ENCODE measurements at places on chromosomes 12 and 14. TPM values are rescaled to one million over a fixed set of nuclear protein-coding genes. Genes with fewer than 3 reads are reported as not detected.

The TMEM263 gene
- polyA plus RNA-seq, result 83.4 TPM

The PIWIL1 gene
- polyA plus RNA-seq, result 0.20 TPM

The DPF3 gene
- 5.8 TPM for polyA plus RNA-seq

The A2ML1 gene
- 0.15 TPM for polyA plus RNA-seq

The TAC3 gene
- 0.54 TPM for polyA plus RNA-seq

The WSCD2 gene
- 7.8 TPM for polyA plus RNA-seq

The TBX3 gene
- polyA plus RNA-seq, result 72.1 TPM

The SERPINA10 gene
- polyA plus RNA-seq, result 0.13 TPM

The KLRG1 gene
- 2.0 TPM for polyA plus RNA-seq

Data from right renal cortex interstitium (tissue), 3 donors.